ENCODE measurements at places on chromosomes 11 and 22. TPM values are rescaled to one million over a fixed set of nuclear protein-coding genes. Genes with fewer than 3 reads are reported as not detected.

The OTOG gene
- under 0.01 TPM for total RNA-seq

The C11orf86 gene
- 0.39 TPM for total RNA-seq

The RFPL1 gene
- total RNA-seq: not detected

The CCND1 gene
- 226 TPM for total RNA-seq

The PDE3B gene
- 9.8 TPM for total RNA-seq

The ESAM gene
- 23.3 TPM for total RNA-seq

The PHLDA2 gene
- total RNA-seq: 0.88 TPM

The MAJIN gene
- 0.50 TPM for total RNA-seq

The TRIM49D2 gene
- total RNA-seq: not detected

The OR8B3 gene
- not detected for total RNA-seq

The LRP4 gene
- 17.7 TPM for total RNA-seq

The TBX10 gene
- not detected for total RNA-seq

The POU2AF2 gene
- not detected for total RNA-seq

The MUC5AC gene
- not detected for total RNA-seq

The DDIAS gene
- total RNA-seq: 4.5 TPM

The TMEM121B gene
- 4.6 TPM for total RNA-seq

The RELT gene
- 6.1 TPM for total RNA-seq

The GLYAT gene
- total RNA-seq: not detected

The F2 gene
- total RNA-seq: not detected

The KCNJ11 gene
- 2.1 TPM for total RNA-seq

The OR51A7 gene
- total RNA-seq: not detected

The APOA5 gene
- total RNA-seq: not detected

The RAC2 gene
- total RNA-seq: 2.1 TPM

The CRACR2B gene
- total RNA-seq: 2.4 TPM

The OR52I2 gene
- total RNA-seq: not detected

The MPZL2 gene
- 50.6 TPM for total RNA-seq

All from spinal cord (tissue), 10 donors.